CD4-positive, alpha-beta T cell treated with Interleukin-15 for 1 hour (primary cell): ENCODE measurements at places on chromosomes 1 and 21.

GRCh38 chr1:71599306-71599705, 518.5 kb upstream of the ZRANB2 start:
- no peak for DNase-seq

DNA sequence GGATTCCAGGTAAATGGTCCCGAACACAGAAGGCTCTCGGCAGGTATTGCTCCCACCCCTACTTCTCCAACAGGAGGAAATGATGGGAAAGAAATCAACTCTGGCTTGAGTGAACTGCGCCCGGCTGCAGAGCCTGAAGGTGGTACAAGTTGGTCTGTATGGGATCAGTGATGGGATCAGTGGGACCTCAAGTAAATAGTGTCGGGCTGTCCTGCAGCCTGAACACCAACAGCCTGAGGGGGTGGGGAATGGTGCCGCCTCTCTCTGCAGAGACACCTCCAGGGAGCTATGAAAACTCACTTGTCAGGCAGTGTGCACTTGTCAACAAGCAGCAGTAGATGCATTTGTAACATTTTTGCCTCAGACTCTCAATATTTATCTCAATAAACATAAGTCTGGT, 183.5 kb downstream of the MATN1 start:
- no peak for DNase-seq

DNA sequence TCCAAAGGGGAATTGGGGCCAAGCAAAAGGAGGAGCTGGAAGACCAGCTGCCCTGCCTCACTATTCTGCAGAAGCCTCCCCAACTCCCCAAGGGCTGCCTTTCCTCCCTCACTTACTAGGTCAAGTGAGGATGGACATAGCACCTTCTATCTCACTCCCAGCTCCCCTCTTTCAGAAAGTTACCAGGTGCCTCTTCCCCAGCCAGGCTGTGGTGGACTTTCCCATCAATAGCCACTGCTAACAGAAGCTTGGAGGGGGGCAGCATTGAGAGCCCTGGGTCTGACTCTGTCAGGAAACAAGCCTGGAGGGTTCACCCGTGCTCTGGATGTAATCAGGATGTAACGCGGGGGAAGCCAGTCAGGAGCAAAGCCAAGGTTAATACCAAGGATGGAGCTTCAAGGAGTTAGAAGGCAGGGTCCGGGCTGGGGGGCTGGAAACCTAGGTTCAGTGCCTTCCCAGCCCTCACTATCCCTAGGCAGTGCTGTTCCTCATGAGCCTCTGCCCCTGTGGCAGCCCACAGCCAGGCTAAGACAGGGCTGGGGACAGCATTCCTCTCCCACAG, 127.8 kb upstream of the NGF start:
- DNase-seq = no peak

DNA sequence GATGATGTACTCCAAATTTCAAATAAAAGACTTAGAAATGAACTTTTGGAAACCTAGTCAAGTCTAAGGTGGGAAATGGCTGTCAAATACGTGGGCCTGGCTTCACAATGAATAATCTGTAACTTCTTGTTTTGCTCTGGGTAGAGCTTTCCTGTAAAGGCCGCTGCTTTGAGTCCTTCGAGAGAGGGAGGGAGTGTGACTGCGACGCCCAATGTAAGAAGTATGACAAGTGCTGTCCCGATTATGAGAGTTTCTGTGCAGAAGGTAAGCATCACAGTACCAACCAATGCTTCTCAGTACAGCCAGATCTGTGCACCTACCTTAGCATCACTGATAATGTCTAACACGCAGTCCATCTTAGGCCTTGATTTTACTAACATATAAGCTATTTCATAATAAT, 73.6 kb downstream of the TPR start:
- peak; percentile 19 for DNase-seq

GRCh38 chr1:209617047-209617673, 33.6 kb downstream of the CAMK1G start:
- DNase-seq = no peak

GRCh38 chr1:91724231-91724630, 161.7 kb downstream of the TGFBR3 start:
- no peak for DNase-seq

DNA sequence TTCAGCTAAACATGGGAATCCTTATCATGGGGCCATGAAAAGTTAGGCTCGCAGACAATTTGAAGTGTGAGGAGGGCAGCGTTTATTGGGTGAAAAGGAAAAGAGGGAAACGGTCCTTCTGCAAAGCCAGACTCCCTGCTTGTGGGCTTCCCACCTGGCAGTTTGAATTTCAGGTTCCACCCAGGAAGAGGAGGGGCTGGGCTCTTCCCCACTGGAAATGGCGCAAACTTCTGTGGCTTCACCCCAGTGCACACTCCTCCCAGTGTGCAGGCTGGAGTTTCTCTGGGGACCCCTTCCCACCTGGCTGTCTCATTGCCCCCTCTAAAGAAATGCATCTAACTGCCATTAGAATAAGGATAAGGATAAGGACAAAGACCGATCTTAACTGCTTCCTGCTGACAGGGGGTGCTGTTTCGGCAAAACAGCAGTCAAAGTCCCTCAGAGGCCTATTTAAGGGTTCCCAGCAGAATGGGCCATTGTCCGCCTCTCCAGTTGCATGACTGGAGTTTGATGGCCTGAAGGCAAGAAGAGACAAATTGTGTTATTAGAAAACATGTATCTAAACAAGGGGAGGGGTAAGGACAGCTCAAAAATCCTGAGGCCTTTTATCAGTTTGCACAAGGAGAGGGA, 20.4 kb downstream of the AIM2 start:
- DNase-seq = no peak

- no peak for DNase-seq
Observed at GRCh38 chr1:116912846-116913245, 3.1 kb downstream of the PTGFRN start.

DNA sequence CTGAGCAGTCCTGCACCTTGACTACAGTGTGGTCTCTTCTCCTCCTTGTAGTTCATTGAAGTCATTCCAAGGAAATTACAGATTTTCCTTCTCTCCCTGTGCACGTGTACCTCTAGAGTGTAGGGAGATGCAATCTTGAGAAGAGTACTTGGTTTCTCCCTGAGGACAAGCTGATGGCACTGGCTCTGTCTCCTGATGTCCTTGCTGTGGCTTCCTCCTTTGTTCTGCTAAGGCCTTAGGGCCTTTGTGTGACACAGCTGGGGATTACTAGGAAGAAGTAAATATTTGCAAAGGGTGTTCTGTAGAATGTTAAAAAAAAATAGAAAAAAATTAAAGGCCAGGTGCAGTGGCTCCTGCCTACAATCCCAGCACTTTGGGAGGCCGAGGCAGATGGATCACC, 66.2 kb upstream of the APOBEC4 start:
- DNase-seq = no peak
